ENCODE measurements at places on chromosomes 5 and 9.

DNA sequence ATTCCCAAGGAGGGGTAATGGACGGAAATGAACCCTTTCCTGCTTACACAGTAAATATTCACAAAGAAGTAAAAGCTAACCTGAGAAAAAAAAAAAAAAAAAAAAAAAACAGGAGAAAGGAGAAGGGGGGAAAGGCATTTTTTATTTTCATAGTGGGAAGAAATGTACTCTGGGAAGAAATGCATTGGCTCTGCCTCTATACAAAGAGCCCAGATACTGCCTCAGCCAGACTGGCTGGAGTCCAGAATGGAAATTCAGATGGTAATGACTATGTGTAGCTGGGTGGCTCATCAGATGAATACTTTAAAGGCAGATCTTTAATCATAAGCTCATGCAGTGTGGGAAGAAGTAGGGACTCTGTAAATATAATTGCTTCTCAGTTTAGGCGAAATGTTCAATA is 124.9 kb upstream of the ZNF608 start:
- DNase-seq, result no peak

GRCh38 chr5:79971156-79971555 is 19.9 kb downstream of the MTX3 start:
- DNase-seq, result no peak

GRCh38 chr9:105299190-105299854 is 54.9 kb downstream of the SLC44A1 start:
- peak; percentile 68 for DNase-seq

DNA sequence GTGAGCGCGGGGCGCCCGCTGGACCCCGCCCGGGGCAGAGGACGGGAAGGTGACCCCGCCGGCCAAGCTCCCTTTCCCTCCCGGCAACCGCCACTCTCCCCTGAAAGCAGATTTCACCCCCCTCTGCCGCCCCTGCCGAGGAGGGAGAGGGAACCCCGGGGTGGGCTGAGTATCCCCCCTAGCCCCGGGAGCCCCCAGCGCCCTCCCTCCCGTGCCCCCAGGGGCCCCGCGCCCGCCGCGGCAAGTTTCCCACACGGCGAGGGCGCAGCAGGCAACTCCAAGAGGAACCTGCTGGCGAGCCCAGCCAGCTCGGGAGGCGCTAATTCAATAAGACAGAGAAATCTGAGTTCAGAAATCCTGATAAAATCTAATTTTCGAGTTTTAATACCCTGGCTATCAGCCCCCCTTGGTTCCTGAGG is 1.6 kb downstream of the NTNG2 start:
- peak; percentile 13 for DNase-seq

DNA sequence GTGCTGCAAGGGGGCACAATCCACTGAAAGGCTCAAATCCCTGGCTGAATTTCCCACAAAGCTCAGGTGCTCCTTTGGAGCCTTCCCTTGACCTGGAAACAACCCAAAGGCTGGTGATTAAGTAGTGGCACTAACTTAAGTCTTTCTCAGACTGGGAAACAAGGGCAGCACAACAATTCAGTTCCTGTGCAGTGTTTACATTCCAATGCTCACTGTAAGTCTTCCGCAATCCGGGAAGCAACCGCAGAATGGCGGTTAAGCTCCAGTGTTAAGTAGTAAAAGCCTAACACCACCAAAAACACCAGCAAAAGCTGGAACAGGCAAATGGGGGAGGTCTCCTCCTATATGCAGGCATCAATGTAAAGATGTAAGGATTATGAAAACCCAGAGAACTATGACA is 117.2 kb downstream of the TRPM3 start:
- DNase-seq, result no peak

- DNase-seq, result no peak
Observed at GRCh38 chr9:2723376-2724065, 6.2 kb downstream of the KCNV2 start.

- no peak for DNase-seq
Observed at GRCh38 chr9:135035781-135036760, 51.4 kb upstream of the OLFM1 start.

DNA sequence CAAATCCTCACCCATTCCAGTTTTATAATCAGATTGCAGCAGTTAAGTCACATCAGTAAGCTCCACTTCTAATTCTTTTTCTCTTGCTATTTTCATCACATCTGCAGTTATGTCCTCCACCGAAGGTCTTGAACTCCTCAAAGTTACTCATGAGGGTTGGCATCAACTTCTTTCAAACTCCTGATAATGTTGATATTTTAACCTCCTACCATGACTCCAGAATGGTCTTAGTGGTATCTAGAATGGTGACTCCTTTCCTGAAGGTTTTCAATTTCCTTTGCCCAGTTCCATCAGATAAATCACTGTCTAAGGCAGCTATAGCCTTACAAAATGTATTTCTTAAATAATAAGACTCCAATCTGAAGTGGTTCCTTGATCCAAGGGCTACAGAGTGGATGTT is 53.8 kb upstream of the EDIL3 start:
- no peak for DNase-seq

- DNase-seq, result peak; percentile 41
Observed at GRCh38 chr9:86389628-86390027, 35.4 kb upstream of the TUT7 start.

DNA sequence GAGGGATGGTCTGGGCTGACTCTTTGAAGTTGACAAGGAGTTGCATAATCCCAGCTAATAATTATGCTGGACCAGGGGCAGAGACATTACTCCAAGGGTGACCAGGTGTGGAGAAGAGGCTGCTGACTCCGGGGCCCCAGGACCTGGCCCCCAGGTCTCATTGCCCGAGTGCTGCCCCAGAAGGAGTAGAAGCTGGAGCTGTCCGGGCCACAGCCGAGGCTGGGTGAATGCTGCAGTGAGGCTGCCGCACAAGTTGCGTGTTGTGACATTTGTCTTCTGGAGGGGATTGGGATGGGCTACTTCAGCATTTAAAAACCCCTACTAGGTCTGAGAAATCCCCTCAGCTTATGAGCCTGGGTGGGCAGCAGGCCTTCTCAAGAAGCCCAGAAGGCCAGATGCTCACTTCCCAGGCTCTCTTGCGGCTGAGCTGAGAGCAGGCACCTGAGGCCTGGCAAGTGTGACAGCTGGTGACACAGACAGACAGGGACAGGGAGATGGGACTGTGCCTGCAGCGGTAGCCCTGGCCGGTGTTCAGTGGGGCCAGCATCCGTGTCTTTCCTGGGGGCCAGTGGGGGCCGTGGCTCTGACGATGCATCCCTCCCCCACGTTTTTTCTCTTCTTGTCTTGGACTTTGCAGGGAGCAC is 122.8 kb downstream of the KCNIP1 start:
- DNase-seq, result no peak

DNA sequence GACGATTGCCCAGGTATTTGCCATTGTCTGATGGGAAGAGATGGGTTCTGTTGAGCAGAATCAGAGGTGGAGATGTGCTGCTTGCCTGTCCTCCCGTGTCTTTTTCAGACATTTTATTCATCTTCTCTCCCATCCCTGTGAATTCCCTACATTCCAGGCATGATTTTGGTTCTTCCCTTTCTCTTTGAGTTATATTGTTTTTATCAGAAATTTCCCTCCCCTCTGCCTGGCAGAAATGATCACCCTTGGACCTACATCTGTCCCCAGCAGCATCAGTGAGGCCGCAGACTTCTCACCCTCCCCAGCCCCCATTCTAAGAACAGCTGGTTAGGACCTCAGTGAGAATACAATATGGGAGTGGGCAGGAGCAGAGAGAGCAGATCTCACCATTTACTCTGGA is 640.2 kb downstream of the CCDC171 start:
- DNase-seq, result no peak

GRCh38 chr9:135309763-135310125 is 169.8 kb upstream of the PPP1R26 start:
- no peak for DNase-seq

- peak; percentile 79 for DNase-seq
Observed at GRCh38 chr5:134647750-134648424, 698 bp upstream of the SEC24A start.

- DNase-seq, result no peak
Observed at GRCh38 chr5:9337928-9338595, 207.8 kb downstream of the SEMA5A start.
